Activated naive CD4-positive, alpha-beta T cell treated with anti-CD3 and anti-CD28 coated beads, Interleukin-2, amount 50 U/mL, for 16 hours (primary cell): ENCODE measurements at places on chromosomes 2 and 18.

- no peak for DNase-seq
Observed at GRCh38 chr2:46983065-46983801, 67.6 kb upstream of the MCFD2 start.

DNA sequence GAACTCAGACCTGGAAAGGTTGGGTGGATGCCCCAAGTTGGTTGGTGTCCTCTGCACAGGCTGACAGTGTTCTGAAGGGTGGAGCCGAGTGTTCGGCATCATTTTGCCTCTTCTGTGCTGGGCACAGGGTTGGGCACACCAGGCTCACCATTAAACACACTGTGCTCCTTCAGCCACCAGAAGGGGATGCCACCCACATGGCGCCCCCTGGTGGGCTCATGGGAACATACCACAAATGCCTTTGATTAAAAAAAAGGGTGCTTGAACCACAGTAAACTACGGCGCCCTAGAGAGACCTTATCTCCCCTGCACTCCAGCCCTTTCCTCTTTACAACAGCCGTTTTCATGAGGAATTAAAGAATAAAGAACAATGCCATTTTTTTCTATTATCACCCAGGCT, 89.4 kb downstream of the CELF4 start:
- DNase-seq: no peak

DNA sequence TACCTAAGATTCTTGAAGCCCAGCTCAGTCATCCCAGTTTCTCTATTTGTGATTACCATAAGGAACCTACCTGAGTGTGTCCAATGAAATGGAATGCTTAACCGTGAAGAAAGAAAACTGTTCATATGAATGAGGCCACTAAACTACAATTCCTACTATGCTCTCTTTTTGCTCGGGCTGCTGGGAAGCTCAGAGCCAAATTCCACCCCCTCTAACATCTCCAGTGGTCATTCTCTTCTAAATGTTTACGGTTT, 8.3 kb downstream of the MYCN start:
- no peak for DNase-seq

- no peak for DNase-seq
Observed at GRCh38 chr2:8701681-8702379, 20.0 kb downstream of the ID2 start.

DNA sequence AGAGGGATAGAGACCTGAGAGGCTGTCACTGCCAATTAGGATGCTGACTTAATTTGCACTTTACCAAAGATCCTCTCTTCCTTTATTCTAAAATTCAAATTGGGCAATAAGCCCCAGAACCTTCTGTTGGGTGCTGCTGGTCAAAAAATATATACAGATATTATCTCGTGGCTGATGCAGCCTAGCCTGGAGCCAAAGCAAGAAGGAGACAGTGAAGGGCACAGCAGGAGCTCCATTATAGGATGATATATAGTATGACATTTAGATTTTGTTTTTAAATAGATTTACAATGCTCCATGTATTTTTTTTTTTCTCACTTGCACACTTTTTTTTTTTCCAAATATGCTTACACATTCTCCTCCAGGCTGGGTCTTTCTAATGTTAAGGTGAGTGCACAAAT, 579.3 kb downstream of the PIK3C3 start:
- no peak for DNase-seq

DNA sequence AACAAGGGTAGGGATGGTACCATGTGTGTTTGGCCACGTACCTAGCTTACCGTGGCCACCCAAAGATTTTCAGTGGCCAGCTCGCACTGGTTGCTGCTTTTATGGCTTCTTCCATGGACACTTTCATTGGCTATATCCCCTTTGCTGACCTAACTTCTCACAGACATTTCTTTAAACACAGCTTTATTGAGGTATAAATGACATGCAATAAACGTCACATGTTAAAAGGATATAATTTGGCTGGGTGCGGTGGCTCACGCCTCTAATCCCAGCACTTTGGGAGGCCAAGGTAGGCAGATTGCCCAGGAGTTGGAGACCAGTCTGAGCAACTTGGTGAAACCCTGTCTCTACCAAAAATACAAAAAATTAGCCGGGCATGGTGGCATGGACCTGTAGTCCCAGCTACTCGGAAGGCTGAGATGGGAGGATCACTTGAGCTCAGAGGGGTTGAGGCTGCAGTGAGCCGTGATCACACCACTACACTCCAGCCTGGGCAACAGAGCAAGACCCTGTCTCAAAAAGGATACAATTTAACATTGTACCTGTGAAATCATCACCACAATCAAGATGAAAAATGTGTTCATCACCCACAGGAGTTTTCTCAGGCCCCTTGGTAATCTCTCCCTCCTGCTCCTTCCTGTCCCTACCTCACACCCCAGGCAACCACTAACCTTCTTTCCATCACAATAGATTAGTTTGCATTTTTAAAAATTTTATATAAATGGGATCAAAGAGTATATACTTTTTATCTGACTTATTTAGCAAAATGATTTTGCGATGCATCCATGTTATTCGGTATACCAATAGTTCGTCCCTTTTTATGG, 127.8 kb upstream of the PPP1CB start:
- no peak for DNase-seq

GRCh38 chr2:240891492-240892340, 4.2 kb downstream of the MAB21L4 start:
- DNase-seq: no peak

- no peak for DNase-seq
Observed at GRCh38 chr2:139260052-139260430, 479.9 kb upstream of the NXPH2 start.

- DNase-seq: no peak
Observed at GRCh38 chr2:108921096-108922030, 67.7 kb downstream of the EDAR start.
